A673 (cell line): ENCODE measurements at places on chromosomes 12 and 14. TPM values are rescaled to one million over a fixed set of nuclear protein-coding genes. Genes with fewer than 3 reads are reported as not detected.

Gene COX8C
- total RNA-seq, result 0.66 TPM in 1 of 2 replicates, not detected in the other

DNA sequence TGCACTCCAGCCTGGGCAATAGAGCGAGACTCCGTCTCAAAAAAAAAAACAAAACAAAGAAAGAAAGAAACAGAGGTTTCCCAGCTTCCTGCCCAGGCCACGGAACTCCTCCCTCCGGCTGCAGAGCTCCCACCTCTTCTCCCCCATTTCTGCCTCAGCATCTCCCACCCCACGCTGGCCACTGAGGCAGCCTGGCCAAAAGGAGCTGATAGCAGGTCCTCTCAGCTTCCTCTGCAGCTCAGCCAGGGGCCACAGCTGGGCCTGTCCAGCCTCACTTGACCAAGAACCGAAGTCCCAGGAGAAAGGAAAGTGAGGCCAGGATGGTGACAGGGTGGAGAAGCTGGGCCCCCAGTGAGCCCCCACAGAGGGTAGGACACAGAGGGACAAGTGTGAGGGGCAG, 33.4 kb upstream of the CD9 start:
- no peaks in the 10 kb centered on the region for H3K27me3 ChIP-seq
- H3K27ac ChIP-seq, result no peak overlapping the region
- H3K36me3 ChIP-seq, result no peaks in the 10 kb centered on the region
- H3K4me3 ChIP-seq, result no peak overlapping the region
- no peaks in the 10 kb centered on the region for H3K4me1 ChIP-seq

Gene ZDHHC22
- total RNA-seq, result 0.09 and 0.60 TPM in 2 replicates

DNA sequence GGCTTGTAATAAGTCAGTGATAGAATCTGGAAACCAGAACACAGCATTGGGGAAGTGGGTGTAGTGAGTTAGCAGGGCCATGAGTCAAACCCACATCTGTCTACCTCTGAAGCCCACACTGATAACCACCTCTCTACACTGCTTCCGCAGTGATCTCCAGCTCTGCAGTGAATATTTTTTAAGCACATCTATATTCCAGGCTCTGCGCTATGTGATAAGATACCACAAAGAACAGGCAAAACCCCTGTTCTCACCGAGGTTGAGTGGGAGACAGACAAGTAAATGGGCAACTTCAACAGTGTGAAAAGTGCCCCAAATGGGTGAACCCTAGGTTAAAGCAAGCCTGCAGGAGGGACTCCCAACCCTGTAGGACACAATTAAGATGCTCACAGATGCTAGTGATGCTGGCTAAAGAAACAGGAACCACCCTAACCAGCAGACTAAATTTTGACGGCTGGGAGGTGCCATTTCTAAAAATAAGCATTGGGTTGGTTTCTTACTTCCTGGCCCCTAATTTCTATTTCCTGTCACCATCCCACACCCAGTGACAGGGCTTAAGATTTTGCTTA, 375.0 kb downstream of the DPF3 start:
- H3K36me3 ChIP-seq, result no peaks in the 10 kb centered on the region
- H3K27ac ChIP-seq, result no peak overlapping the region
- H3K4me1 ChIP-seq, result peaks cover 5% of the 10 kb centered on the region
- no peak overlapping the region for H3K4me3 ChIP-seq
- DNase-seq, result no peak

Gene CLEC4C
- not detected in 2 replicates for total RNA-seq

Gene TEX22
- 2.1 and 2.7 TPM in 2 replicates for total RNA-seq
